ENCODE measurements at places on chromosomes 3 and 15.

DNA sequence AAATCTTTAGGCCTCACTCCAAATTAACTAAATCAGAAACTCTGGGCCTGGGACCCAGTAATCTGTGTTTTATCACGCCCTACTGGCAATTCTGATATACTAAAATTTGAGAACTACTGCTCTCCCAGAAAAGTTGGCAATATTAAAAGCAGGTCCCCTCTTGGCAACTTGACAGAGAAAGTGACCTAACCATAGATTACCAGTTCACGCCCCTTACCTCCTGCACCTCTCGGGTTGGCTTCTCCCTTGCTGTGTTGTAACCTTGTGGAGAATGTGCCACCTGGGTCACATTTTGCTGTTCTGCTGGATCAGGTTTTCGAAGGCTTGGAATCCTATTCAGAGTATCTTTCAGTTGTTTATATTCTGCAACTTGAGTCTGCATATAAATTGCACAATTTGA lies 59.1 kb downstream of the GOLIM4 start:
- no peak for DNase-seq

- no peak for DNase-seq
These were observed 213.7 kb upstream of the PLSCR5 start for GRCh38 chr3:146818866-146819265.

DNA sequence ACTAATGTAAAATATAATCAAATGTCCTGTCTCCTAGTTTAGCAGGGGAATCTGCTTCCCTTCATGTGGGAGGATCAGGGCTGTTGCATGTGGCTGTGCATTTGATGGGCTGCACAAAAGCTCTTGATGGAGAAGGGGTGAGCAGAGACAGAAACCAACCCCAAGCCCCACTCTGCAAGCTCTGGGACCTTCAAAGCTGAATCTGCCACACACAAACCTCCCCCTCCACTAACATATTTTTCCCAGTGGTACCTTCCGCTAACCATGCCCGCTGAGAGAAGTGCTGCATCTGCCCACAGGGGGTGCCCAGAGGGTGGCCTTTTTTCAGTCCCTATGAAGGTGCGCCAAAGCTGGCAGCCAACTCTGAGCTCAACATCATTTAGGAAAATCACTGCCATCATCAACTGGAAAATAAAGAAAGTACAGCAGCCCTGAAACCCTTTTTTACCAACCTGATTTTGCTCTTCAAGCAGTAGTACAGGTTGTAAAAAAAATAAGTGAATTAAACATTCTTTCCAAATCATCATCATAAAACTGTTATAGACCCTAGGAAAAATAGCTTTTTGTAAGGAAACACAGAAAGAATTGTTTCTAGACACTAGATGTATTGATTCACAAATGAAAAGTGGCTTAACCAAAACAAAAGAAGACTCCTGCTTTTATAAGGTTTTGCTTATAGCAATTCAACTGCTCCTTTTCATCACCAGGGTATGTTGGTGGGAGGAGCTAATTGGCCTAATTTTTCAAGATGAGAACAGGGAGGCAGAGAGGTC lies 97.0 kb downstream of the HHLA2 start:
- no peak for DNase-seq

DNA sequence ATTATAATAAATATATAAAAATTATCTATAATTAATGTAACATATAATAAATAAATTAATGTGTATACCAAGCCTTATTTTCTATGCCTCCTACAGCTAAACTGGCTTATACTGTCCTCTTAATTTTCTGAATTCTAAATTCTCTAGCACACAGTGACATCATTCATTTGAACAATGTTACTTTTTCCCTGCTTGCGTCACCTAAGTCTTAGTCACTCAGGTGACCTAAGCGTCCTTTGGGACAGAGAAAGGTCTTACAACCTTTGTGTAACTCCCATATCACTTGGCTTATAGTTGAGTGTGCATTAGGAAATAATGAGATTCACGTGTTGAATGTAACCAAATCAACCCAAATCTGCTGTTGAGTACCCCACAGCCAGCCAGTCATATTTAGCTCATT lies 48.5 kb upstream of the KCNMB2 start:
- DNase-seq = no peak

- DNase-seq = no peak
These were observed 93.6 kb upstream of the POU1F1 start for GRCh38 chr3:87370007-87370406.

GRCh38 chr3:56806407-56806806 lies 4.7 kb upstream of the ARHGEF3 start:
- DNase-seq = no peak

- no peak for DNase-seq
These were observed 11.5 kb downstream of the PLA2G4F start for GRCh38 chr15:42144841-42145375.

GRCh38 chr3:31004025-31004678 lies 109.7 kb upstream of the GADL1 start:
- DNase-seq = no peak

GRCh38 chr3:3618623-3619022 lies 180.6 kb upstream of the LRRN1 start:
- DNase-seq = no peak

DNA sequence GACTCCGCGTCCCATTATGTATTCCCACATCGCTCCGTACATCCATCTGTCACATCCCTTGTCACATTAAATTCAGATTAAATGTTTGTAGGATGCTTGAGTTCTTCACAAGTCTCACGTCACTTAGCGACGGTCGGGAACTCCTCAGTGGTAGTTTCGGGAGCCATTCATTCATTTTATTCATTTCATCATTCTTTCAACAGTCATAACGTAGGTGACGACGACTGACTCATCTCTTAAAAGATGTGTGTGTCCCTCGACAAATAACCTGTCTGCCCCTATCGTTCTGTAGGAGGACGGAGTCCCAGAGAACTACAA lies 272 bp upstream of the SRPRB start:
- DNase-seq = no peak

DNA sequence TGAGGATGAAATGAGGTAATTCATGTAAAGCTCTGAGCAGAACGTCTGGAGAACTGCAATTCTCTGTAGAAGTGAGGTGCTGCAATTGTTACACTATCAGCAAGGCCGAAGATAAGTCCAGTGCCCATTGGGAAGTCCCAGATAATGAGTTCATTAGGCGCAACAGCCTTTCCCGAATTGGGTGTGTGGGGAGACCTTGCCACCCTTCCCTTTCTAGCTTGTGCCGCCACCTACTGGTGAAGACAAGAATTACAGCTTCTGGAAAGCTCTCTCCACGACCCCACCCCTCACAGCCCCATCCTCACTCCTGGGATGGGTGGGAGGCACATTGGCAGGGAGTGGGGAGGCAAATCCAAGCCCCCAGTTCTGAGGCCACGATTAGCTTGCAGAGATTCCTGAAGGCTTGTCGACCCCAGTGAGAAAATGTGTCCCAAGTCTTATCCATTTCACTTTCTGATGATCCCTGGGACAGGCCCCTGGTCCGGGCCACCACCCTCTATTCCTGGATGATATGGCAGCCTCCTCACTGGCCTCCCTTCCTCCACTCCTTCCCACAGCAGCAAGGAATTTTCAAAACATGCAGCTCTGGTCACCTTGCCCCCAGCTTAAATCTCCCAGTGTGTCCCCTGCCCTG lies 36.4 kb downstream of the FAM3D start:
- DNase-seq = peak; percentile 42

GRCh38 chr3:30146978-30147377 lies 459.4 kb upstream of the TGFBR2 start:
- DNase-seq = no peak

DNA sequence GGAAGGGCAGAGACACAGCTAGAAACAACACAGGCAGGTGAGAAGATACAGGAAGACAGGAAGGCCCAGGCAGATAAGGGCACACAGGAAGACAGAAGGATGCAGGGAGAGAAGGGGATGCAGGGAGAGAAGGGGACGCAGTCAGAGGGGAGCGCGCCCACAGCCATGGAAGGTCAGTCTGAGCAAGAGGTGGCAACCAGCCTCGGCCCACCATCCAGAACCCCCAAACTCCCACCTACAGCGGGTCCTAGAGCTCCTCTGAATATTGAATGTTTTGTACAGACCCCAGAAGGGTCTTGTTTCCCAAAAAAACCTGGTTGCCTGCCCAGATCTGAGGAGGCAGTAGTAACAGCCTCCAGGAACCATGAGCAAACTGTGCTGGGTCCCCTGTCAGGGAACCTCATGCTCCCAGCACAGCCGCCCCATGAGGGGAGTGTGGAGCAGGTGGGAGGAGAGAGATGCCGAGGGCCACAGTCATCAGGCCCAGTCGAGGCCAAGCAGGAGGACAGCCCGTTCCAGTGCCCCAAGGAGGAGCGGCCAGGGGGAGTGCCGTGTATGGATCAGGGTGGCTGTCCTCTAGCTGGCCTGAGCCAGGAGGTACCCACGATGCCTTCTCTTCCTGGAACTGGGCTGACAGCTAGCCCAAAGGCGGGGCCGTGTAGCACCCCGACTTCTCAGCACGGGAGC lies 27.6 kb upstream of the SLC28A1 start:
- no peak for DNase-seq

DNA sequence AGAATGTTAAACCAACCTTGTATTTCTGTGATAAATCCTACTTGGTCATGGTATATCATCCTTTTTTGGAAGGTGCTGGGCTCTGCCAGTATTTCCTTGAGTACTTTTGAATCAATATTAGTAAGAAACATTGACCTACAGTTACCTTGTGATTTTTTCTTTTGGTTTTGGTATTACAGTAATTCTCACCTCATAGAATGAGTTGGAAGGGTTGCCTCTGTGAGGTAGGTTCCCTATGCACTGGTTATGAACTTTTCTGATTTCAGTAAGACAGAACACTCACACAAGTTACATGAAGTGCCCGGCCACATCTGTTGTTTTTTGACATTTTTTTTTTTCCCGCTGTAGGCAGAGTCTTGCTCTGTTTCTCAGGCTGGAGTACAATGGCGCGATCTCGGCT lies 20.0 kb downstream of the PCCB start:
- no peak for DNase-seq

DNA sequence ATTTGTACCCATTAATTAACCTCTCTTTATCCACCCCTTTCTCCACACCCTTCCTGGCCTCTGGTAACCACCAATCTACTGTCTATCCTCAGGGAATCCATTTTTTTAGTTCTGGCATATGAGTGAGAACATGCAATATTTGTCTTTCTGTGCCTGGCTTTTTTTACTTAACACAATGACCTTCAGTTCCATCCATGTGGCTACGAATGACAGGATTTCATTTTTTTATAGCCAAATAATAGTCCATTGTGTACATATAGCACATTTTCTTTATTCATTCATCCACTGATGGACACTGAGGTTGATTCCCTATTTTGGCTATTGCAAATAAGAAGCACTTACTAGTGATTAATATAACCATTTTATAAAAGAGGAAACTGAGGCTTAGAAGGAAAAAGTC lies 109.9 kb upstream of the NANOGP8 start:
- DNase-seq = no peak

DNA sequence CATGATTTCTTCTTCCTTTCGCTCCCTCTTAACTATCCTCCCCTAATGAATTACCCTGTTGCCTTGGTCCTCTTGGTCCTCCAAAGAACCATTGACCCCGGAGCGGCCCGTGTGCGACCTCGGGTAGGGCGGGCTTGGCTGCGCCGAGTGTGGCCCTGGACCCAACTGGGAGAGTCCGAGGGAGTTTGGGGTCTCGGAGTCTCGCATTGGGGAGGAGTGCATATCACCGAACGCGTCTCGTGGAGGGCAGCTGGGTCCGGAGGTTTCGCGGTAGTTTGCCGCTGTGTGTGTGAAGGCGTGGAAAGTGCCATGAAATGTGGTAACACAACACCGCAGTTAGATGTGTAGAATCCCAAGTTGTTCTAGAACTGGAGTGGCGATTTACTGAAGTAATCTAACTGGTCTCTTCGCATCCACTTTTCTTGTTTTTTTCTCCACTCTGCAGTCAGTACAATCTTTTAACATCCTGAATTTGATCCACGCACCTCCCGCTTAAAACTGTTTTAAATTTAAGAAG lies 363 bp downstream of the GTF2E1 start:
- no peak for DNase-seq

- DNase-seq = no peak
These were observed 7.6 kb upstream of the HES1 start for GRCh38 chr3:194128202-194128918.

GRCh38 chr3:57900786-57901185 lies 107.4 kb upstream of the FLNB start:
- no peak for DNase-seq

DNA sequence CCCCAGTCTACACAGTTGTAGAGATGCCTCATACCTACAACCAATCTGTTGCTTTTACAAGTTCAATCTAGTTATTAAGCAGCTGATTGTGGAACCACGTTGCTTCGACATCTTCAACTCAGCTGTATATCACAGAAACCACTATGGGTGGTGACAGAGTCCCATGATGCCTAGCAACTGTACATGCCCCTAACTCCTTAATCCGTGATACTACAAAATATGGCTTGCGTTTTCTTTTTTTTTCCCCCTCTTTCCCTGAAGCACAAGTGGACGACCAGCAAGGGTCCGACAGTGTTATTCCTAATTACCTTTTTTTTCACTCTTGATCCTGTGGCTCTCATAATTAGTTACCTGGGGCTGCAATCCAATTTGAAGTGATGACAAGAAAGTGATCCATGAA lies 478.6 kb downstream of the FOXP1 start:
- DNase-seq = no peak

GRCh38 chr3:49713336-49714105 lies 6.0 kb downstream of the AMIGO3 start:
- no peak for DNase-seq

GRCh38 chr3:34037260-34037659 lies 238.8 kb downstream of the PDCD6IP start:
- DNase-seq = no peak

DNA sequence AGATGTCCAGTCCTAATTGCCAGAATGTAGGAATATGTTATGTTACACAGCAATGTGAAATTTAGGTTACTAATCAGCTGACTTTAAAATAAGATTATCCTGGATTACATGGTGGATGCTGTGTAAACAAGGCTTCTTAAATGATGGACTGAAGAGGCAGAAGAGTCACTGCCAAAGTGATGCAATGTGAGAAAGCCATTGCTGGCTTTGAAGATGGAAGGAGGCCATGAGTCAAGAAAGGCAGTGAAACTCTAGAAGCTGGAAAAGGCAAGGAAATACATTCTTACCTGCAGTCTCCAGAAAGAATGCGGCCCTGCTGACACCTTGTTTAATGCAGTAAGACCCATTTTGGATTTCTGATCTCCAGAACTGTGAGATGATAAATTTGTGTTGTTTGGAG lies 179.1 kb upstream of the ZPLD1 start:
- DNase-seq = no peak

DNA sequence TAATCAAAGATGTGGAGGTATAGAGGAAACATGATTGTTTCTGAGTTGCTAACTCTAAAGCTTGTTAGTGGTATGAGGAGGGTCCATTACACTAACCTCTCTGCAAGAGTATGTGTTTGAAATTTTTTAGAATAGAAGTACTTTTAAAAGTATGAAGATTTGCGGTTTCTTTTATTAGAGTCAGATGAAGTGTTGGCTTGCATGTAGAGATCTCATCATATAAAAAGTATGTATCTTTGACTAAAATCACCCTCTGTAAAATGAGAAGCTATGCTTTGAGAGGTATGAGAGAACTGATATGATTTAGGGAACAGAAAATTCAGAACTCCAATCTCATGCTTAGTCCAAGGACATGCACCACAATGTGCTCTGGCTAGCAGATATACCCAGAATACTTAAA lies 140.4 kb upstream of the MBNL1 start:
- DNase-seq = no peak
